Stimulated activated CD8-positive, alpha-beta memory T cell treated with anti-CD3 and anti-CD28 coated beads, Interleukin-4, amount 100 ng/mL, for 4 hours (primary cell): ENCODE measurements at places on chromosomes 1 and 21.

DNA sequence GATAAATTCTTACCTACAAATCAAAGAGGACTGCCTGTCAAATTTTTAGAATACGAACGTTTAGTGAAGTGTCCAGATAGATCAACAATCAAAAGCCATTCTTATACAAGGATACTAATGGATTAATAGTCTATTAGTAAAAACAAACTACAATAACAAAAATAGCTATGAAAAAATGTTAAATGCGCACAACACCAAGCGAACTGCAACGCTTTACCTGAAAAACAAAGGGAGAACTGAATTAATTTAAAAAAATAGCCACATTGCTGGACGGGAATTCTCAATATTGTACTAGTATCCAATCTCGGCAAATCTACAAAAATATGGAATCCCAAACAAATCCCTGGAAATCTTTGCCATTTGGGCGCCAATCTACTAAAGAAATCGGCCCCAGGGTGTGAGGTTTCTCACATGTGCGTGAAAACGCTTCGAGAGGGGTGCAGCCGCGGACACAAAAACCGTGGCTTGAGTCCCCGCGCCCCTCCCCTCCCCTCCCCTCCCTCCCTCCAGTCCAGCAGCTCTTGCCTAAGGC, 55.6 kb downstream of the TRAF5 start:
- no peak for DNase-seq

GRCh38 chr1:153639280-153639679, 5.4 kb downstream of the CHTOP start:
- DNase-seq: no peak

GRCh38 chr1:117215733-117216462, 5.2 kb upstream of the VTCN1 start:
- DNase-seq: no peak

GRCh38 chr1:58649555-58649954, 50.3 kb downstream of the MYSM1 start:
- no peak for DNase-seq

DNA sequence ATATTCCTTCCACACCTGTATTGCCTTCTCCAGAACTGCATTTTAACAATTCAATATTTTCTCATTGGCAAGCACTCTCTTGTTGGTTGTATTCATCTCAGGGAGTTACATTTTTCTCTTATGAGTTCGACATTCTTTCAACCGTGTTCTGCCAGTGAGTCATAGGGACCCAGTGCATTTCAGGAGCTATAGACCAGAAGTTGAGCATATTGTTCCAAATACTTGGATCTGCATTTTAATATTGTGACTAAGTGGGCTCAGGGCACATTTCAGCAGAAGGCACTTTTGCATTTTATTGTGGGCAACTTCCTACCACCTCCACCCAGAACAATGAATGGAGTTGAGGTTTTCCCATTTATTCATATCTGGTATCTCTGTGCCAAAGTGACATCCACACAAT, 132.8 kb downstream of the TNFSF18 start:
- DNase-seq: no peak

DNA sequence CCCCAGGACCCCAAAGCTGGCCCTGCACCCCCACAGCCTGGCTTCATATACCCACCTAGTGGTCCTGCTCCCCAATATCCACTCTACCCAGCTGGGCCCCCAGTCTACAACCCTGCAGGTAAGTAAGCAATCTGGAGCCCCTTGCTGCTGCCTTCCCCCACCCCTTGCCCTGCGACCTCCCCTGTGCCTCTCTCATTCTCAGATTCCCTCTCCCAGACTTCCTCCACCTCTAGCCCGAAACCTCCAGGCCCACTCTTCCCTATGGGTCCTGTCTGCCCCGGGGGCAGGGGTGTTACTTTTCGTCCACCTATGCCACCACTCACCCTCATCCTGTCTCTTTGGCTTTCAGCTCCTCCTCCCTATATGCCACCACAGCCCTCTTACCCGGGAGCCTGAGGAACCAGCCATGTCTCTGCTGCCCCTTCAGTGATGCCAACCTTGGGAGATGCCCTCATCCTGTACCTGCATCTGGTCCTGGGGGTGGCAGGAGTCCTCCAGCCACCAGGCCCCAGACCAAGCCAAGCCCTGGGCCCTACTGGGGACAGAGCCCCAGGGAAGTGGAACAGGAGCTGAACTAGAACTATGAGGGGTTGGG, 2.9 kb downstream of the SHISA4 start:
- DNase-seq: no peak

- DNase-seq: no peak
These were observed 77.1 kb downstream of the GALNT2 start for GRCh38 chr1:230144010-230144614.

DNA sequence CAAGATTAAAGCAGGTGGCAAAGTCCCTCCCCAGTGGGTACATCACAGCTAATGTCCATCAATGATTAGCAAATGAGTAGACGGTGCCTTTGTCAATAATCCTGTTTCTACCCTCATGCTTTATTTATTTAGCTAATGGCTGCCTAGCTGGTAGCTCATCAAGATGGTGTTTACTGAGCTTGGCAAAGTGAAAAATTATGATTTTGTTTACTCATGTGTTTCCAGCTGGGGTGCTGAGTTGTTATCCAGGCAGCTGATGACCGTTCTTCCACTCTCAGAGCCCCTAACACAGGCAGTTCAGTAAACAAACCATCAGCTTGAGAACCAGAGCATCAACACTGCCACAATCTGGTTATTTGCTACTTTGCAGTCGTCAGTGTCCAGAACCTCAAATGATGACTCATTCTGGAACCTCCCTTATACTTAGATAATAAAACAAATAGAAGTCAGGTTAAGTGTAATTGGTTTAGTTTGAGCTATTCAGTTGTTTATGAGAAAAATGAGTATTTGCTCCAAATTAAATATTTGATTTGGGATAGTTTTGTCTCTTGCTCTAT, 163.9 kb downstream of the ST6GALNAC5 start:
- no peak for DNase-seq

DNA sequence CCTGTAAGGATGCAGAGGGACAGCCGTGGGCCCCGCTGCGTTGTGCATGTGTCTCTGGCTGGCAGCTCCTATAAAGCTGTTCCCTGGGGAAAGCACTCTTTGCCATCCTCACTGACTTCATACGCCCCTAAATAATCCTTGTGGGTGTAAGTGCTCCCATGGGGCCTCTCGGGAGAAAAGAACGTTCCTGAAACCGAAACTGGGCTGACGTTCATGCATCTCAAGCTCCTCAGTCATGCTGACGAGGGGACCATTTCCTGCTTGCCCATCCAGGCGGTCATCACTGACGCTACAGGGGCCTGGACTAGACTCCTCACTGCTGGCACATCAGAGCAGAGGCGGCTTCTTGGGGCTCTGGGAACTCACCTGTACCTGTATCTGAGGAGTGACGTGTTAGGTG, 73.1 kb upstream of the USP24 start:
- DNase-seq: no peak

DNA sequence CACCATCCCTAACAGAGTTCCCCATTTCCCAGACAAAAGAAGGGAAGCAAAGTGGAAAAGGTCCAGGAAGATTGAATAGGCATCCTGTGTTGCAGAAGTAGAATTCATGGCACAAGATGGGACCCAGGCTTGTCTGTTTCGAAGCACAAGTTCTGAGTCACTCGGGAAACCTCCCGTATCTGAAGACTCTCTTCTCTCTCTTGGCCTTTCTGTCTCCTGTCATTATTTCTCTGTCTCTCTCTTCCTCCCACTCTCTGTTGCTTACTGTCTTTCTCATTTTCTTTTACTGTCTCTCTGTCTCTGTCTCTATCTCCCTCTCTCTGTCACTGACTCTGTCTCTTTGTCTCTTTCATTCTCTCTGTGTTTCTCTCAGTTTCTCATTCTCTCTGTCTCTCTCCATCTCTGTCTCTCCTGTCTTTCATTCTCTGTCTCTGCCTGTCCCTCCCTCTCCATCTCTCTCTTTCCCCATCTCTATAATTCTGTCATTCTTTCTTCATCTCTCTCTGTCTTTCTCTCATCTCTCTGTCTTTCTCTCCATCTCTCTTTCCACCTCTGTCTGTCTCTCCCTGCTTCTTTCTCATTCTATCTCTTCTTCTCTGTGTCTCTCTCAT, 23.7 kb downstream of the RNF187 start:
- DNase-seq: no peak

DNA sequence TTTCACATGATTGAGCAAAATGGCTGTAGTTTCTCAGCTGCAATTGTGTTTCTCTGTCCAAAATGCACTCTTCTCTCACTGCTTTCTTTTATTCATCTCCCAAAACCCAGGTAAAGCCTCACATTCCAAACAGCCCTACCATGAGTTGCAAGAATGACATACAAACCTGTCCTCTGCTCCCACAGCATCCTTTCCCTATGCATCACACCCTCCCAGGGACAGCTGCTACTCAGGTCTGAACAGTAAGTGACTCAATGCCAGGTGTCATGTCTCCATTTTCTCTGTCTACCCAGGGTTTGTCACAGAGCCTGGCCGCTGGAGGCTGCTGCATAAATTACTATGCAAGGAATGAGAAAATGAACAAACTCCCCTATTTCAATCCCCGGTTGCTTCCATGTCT, 118.5 kb downstream of the PLD5 start:
- DNase-seq: no peak

GRCh38 chr1:198763298-198763714, 124.5 kb downstream of the PTPRC start:
- DNase-seq: no peak

DNA sequence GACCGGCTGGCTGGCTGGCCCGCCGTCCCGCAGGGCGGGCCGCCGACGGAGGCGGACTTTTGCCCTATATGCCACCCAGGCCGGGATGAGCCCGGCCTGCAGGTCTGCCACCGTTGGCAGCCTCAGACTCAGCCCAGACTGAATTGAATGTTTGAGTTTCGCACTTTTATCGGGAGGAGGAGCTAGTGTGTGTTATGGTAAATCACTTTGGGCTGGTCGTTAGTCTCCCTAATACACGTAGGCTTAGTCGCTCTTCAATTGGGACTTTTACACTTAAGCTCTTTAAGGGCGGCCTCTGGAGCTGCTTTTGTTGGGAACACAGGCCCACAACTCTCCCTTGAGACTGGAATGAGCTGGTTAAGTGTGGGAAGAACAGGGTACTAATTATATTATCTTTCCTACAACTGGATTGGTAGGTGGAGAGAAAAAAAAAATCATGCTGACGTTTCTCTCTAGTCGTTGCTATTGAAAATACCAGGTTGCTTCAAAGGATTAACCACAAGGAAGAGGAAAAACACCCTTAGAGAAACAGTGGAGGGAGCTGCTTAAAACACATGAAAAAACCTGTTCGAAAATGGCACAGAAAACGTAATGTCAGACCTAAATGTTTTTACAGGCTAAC, 1.4 kb upstream of the IRF2BP2 start:
- no peak for DNase-seq

DNA sequence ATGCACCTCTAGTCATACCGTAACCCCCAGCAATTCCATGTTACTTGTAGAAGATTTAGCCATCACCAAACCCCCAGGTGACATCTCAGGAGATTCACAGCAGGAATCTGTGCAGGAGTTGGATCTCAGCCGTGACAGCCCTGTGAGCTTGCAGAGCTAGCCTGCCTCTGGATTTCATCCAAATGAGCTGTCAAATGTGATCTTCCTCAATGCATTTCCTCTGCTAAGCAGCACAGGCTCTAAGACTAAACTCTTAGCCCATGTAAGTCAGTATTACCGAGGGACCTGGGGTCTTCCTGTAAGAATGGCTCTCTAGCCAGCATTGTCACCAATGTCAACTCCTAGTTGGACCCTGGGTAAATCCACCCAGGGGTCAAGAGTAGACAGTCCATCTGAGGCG, 41.7 kb downstream of the UMODL1 start:
- no peak for DNase-seq
